ENCODE measurements at places on chromosomes 12 and 14.
A peak's percentile ranks its signal among the peaks of the same experiment; 100 is the strongest.

DNA sequence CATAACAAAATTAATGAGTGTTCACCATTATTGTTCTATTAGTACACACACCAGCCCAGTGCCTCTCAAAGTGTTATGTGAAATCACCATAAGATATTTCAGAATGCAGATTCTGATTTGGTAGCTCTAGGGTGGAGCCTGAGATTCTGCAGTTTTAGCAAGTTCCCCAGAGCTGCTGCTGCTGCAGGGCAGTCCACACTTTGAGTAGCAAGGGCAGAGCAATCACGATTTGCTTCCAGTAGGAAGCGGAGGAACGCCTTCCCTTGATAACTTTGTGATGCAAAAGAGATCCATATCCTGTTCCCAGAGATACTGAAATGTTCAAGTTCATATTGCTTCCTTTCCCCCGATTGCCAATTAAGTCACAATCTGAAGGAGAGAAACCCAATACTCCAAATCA is 57.9 kb downstream of the SLC17A8 start:
- peak; percentile 62 for DNase-seq

- DNase-seq, result no peak
These were observed 39.8 kb upstream of the PTGDR start for GRCh38 chr14:52227619-52228222.

DNA sequence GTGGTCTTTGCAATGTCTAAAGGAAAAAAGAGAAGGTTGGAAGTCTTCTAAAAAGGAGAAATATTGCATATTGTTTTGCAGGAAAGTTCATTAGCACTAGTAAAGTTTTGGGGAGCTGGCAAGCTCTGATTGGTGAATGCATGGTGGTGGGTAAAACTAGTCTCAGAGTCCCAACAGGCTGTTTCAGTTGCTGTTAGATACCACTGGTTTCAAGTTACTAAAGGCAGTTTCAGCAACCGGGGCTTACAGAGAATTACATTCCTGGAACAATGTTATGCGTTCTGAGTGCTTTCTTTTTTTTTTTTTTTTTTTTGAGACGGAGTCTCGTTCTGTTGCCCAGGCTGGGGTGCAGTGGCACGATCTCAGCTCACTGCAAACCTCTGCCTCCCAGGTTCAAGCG is 208.2 kb downstream of the EPS8 start:
- DNase-seq, result no peak

- no peak for DNase-seq
These were observed 35.4 kb downstream of the DMAC2L start for GRCh38 chr14:50347521-50347920.

- no peak for DNase-seq
These were observed 9.9 kb downstream of the POP5 start for GRCh38 chr12:120571299-120571698.

DNA sequence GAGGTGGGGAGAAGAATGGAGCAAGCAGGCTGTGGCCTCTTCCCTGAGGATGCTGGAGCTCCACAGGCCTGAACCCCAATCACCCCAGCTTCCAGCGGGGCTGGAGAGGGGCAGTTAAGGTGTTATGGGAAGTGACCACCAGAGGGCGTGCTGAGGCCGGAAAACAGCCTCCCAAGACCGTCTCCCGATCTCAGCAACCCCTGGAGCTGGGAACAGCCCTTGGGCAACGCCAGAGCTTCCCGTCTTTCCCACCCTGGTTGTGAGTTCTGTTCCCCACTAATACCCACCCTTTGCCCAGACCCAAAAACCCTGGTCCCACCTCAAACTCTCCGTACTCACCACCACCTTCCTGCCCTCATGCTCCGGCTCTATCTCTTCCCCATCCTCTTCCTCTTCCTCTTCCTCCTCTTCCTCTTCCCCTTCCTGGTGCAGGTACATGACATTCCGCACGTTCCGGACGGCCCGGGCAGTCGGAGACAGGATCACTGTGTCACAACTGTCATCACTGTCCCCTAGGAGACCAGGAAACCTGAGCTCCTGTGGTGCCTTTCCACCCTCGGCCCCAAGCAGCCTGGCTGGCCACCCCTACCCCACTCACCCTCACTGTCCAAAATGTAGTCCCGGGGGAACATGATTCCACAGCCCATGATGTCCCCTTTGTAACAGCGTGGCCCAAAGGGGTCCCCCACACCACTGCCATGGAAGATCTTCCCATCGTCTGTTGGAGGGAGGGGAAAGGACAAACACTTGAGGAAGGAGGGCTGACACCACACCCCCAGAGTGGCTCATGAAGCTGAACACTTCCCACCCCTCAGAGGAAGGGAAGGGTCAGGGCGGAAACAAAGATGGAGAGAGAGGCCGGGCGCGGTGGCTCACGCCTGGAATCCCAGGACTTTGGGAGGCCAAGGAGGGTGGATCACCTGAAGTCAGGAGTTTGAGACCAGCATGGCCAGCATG is 12.9 kb downstream of the SPRYD3 start:
- peak; percentile 80 for DNase-seq

GRCh38 chr12:125853670-125854069 is 788.4 kb downstream of the AACS start:
- DNase-seq, result no peak

DNA sequence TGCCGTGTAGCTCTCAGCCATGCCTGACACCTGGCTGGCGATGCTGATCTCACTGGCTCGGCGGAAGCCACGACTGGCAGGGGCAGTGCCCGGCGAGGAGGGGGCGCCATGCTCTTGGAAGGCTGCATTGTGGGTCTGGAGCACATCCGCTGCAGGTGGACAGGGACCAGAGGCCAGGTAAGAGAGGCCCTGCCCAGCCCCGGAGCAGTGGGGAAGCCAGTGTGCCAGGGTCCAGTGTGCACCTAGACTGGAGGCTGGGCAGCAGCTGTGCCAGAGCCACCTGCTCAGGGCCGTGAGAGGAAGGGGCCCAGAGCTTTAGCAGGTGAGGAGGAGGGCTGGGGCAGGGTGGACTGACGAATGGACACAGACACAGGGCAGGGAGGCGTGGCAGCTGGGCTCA is 10.1 kb downstream of the ARL6IP4 start:
- DNase-seq, result no peak

DNA sequence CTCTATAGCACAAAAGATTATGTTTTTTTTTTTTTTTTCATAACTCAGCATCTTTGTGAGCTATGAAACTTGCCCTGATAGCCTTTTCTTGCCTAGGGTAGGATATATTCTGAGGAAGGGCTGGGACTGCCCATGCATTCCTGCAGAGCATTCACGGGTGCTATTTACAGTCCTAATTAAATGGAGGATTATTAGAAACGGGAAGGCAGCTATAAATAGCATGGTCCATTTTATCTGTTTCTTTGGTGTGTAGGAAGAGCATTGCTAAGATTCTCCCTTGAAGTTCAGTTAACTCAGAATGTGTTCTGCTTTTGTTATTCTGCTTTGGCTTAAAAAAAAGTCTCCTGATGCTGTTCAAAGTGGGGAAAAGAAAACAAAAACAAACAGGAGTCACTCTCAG is 630.9 kb downstream of the DIO2 start:
- DNase-seq, result no peak

GRCh38 chr14:21923820-21924219 is 250.2 kb upstream of the OR4E1 start:
- DNase-seq, result no peak

DNA sequence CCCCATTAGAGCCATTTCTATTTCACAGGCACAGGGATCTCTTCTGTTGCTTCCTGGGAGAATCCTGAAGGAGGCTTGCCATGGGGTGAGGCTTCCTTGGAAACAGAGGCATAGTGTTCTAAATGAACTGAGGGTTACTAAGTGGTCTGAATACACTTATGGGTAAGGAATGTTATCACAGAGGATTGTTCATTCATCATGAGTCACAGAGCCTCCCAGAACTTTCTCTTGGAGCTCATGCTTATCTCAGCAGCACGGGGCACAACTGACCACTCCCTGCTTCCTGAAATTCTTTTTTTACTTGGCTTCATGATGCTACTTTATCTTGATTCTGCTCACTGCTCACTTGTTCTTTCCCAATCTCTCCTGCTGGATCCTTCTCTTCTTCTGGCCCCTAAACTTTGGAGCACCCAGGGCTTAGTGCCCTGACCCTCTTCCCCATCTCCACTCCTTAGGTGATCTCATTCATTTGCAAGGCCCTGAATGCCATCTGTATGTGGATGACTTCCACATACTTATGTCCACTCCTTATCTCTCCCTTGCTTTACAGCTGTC is 57.9 kb downstream of the ANO6 start:
- DNase-seq, result no peak

- DNase-seq, result peak; percentile 94
These were observed 4.1 kb downstream of the CD163L1 start for GRCh38 chr12:7439579-7440505.

DNA sequence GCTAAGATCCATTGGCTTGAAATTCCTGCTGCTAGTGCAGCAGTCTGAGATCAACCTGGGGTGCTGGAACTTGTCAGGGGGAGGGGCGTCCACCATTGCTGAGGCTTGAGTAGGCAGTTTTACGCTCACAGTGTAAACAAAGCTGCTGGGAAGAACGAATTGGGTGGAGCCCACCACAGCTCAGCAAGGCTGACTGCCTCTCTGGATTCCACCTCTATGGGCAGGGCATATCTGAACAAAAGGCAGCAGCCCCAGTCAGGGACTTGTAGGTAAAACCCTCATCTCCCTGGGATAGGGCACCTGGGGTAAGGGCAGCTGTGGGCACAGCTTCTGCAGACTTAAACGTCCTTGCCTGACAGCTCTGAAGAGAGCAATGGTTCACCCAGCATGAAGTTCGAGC is 191.7 kb downstream of the ALG10B start:
- DNase-seq, result peak; percentile 53

GRCh38 chr12:87234898-87235297 is 794.3 kb downstream of the C12orf50 start:
- DNase-seq, result no peak

DNA sequence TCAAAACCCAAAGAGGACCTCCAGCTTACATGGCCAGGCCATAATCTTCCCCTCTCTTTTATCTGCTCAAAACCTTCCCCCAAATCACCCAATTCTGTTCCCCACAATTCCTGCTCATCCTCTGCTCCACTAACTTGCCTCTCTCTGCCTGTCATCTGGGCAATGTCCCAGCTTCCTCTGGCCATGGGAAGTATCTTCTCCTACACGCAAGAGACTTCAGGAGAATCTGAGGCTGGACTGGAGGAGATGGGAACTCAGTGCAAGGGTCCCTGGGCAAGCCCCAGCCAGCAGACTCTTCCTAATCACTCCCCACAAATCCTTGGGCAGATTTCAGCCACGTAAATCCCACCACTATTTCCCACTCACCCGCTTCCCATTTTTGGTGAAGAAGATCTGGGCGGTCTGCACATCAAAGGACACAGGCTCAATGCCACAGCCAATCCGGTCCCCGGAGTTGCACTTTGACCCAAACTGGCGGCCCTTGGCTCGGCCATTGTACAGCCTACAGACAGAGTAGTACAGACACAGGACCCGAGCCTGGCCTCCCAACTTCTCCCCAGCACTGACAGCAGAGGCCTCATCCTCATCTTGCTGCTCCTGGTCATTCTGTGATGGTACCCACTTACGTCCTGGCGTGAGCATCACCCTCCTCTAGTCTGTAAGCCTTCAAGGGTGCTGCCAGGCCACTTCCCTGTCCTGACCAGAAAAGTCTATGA is 4.7 kb downstream of the SPRYD3 start:
- no peak for DNase-seq

DNA sequence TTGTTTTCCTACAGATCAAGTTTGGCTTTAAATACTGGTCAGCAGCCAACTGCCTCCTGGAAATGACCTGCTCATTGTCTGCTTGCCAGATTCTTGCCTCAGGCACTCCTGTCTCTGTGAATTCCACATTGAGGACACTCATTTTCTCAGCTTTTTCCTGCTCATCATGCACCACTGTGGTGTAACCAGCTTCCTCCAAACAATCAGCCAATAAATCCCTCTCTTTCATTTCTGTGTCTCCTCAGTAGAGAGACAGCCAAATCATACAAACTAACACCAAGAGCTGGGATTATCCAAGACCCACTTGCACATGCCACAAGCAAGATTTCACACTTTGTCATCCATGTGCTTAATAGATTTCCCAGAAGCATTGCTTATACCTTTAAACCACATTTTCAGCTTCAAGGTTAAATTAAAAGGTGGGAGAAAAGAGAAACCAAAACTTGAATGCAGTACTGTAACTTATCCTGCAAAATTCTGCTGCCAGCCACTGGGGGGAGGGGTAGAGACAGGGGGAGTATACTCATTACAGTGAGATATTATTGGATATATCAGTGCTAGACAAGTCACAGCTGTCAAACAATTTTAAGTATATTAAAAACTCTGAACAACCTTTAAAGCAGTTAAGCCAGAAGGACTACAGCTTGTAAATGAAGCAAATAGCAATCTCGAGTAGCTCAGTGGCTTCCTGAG is 105.0 kb downstream of the PPP2R5E start:
- no peak for DNase-seq

- no peak for DNase-seq
These were observed 294.4 kb downstream of the DIO2 start for GRCh38 chr14:79916892-79917291.

GRCh38 chr12:91182636-91183455 is at the start of gene DCN:
DCN (minus strand) TSS chr12:91182817; CDS start chr12:91178552, 4,265 bp downstream.
- DNase-seq, result no peak

GRCh38 chr12:19394385-19394784 is 44.9 kb upstream of the AEBP2 start:
- no peak for DNase-seq

DNA sequence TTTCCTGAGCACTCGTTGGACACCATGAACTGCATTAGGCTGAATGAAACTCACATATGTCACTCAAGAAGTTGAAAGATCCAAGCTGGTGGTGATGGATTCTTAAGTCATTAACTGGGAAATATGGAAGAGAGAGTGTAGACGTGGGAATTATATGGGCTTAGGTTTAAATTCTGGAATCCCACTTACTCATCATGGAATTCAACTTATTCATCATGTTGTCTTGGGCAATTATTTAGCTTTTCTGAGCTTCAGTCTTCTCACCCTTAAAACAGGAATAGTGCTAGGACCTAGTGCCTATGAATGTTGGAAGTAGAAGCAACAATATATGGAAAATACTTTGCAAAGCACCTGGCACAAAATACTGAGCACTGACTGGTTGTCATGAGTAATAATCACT is 292.4 kb upstream of the TBX3 start:
- DNase-seq, result no peak

DNA sequence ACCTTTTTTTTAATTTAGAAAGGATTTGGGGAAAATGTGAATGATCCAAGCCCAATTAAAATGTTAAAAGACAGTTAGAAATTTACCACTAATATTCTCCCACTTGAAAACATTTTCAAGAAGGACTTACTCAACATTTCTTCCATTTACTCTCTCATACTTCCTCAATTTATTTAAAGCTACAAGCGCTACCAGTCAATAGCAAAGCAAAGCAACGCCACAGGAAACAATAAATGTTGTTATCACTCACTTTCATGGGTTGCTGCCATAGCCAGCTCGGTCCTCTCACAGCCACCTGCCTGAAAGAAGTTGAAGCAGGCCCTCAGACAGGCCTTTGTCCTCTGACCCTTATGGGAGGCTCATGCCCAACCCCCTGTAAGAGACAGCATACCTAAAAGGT is 6.0 kb upstream of the SOS2 start:
- no peak for DNase-seq

GRCh38 chr12:77751939-77752338 is 78.8 kb upstream of the NAV3 start:
- no peak for DNase-seq

- DNase-seq, result no peak
These were observed 22.5 kb upstream of the ATP2B1 start for GRCh38 chr12:89731089-89731488.

Measured in H9 (cell line).